ENCODE measurements at places on chromosomes 7 and 10. TPM values are rescaled to one million over a fixed set of nuclear protein-coding genes. Genes with fewer than 3 reads are reported as not detected.
A peak's percentile ranks its signal among the peaks of the same experiment; 100 is the strongest.

The OR9A2 gene
- 1.2 TPM for total RNA-seq

The RAMP3 gene
- total RNA-seq, result 103 TPM

DNA sequence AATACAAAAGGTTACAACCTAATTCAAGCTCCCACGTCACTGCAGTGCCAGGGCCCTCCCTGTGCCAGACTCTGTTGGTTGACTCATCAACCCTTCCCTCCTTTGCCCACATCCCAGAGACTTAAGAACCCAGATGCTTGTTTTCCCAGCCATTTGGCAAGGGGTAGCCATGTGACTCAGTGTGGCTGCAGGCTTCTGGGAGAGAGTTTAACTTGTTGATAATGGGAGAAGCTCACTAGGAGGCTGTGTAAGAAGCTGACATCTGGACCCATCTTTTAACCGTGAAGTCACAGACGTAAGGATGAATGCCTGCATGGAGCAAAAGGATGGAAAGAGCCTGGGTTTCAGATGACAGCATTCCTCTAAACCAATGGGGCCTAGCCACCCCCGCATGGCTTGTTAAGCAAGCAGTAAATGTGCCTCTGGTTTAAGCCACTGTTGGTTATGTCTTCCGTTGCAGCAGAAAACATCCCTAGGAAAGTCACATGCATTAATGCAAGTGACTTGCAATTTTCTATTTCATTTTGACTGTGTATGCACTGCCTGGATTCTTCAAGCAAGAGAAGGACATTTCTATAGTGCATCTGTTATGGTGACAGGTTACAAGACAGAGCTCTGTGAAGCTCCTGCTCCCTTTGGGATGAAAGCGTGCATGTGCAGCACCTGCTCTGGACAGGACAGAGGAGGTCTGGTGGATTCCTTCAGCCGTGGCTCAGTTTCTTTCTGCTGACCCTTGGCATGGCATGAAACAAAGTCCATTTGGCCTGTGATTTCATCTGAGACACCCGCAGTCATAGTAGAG, 57.5 kb upstream of the CREB5 start:
- no peak for DNase-seq

The ODAD2 gene
- total RNA-seq, result 0.33 TPM

- DNase-seq, result no peak
Measured at GRCh38 chr10:120538091-120538490, 81.1 kb downstream of the PLPP4 start.

- no peak for DNase-seq
Measured at GRCh38 chr10:37289833-37290464, 164.6 kb downstream of the ANKRD30A start.

The CACNA2D1 gene
- total RNA-seq, result 79.4 TPM

DNA sequence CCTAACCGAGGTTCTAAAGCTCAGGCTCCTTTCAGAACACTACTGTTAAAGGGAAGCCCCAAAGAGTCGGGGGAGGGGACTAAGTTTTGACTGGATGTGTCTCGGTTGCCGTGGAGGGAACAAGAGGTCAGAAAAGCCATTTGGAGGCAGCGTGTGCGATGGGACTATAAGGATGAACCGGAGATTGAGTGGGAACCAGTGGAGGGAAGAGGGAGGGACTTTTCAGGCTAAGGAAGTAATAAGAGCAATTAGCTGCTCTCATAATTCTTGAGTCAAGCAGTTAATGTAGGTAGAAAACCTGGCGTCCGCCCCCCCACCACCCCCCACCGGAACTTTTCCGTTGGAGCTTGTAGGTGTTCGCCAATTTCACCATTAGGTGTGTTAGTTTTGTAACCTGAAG, 491 bp upstream of the AKAP9 start:
- no peak for DNase-seq

DNA sequence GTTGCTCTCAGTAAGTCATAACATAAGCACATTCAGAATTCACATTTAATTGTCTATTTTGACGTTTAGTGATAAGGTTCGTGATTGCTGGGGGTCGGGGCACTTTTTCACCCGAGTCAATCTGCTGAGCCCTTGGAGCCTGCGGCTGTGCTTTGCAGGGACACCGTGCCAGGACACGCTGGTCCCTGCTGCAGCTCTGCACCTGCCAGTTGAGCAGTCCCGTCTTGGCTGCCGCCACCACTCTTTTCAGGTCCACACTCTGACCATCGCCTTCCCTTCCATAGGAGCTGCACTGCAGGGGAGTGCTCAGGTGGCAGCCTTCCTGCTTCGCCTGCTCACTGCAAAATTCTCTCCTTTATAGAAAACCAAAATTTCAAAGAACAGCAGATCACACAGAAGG, 36.4 kb downstream of the CUL1 start:
- no peak for DNase-seq

DNA sequence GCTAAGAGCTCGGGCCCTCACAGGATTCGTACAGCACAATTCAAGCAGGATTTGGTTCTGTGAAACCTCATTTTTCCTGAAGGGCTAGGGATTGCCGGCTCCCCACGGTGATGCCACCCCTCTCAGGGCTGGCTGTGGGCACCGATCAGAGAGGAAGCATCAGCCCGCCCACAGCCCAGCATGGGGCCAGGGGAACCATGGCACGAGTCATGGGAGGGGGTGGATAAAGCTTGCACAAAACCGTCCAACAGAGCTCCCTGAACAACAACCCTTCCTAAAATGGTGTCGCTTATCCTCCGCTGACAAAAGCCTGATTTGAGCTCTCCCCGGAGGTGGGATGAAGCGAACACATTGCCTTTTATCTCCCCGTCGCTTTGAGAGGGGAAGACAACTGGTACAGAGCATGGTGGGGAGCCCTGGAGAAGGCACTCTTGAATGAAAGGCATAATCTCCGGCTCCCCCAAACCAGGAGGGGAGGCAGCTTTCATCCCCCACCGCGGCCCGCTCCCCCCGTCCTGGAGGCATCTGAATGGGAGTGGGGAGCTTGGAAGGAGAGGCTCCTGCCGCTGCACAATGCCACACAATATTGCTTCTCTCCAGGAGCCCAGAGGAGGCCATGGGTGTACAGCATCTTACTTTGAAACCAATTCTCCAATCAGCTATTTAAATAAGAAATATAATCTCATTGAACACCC, 144.0 kb downstream of the RPS24 start:
- no peak for DNase-seq

The KCP gene
- total RNA-seq, result 0.33 TPM

GRCh38 chr7:31962246-31962645, 108.0 kb downstream of the PDE1C start:
- DNase-seq, result no peak

GRCh38 chr7:103593691-103594090, 147.7 kb upstream of the SLC26A5 start:
- DNase-seq, result no peak

DNA sequence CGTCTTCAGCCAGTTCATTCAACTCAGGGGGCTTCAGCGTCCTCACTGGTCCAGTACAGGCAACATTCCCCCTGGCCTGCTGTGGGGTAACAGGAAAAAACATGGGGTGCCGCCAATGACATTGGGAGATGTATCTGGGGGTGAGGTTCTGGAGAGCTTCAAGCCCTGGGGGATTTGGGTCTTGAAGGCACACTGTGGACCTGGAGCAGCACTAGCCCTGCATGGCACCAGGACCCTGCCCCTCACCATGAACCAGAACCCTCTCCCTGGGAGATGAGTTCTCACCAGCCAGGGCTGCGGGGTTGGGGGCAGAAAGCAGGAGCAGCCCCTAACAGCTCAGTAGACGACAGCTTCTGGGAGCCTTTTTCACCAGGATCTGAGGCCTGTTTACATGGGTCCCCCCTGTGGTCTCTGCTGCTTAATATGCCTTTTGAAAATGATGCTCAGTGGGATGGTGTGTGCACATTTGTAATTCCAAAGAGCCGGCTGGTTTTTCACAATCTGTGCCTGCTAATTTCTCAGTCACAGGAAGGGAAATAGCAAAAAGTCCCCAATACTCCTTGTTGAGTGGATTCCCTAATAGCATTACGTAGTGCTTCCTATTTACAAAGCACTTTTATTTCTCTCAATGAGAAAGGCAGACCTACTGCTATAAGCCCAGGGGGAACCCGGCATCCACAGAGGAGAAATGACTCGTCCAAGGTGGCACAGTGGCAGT, 509.5 kb downstream of the RPS24 start:
- no peak for DNase-seq

DNA sequence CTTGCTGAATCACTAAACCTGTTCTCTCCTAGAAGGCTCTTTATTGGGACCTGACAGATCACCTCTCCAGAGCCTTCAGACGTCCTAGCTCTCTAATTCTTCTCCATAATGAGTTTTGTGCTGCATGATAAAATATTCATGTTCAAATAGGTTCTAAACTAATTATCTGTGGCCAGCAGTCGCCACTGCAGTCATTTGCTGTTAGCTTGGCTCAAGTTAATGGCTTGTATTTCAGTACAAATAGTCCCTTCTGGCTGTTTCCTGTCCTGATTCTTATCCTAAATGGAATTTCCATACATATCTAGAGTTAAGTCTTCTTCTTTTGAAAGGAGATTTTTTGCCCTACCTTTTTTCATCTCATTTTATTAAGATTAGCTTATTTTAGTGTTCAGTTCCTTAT, 303.2 kb downstream of the EXOC4 start:
- DNase-seq, result no peak

GRCh38 chr10:97135464-97135863, 50.3 kb downstream of the SLIT1 start:
- DNase-seq, result no peak

DNA sequence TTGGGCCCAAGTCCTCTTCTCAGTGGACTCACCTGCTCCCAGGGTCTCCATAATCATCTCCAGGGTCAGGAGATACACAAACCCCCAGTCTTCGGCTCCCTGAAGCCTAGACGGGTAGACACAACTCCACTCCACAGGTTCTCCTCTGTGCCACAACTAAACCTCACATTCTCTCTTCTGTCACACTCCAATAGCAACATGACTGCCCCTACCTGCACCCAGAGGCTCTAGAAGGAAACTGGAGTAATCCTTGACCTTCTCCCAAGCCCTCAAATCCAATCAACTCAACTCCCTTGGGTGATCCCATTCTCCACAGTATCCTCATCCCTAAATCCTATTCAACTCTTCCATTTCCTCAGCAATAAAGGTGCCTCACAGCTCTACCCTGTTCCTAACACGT, 16.2 kb downstream of the HNRNPF start:
- no peak for DNase-seq

DNA sequence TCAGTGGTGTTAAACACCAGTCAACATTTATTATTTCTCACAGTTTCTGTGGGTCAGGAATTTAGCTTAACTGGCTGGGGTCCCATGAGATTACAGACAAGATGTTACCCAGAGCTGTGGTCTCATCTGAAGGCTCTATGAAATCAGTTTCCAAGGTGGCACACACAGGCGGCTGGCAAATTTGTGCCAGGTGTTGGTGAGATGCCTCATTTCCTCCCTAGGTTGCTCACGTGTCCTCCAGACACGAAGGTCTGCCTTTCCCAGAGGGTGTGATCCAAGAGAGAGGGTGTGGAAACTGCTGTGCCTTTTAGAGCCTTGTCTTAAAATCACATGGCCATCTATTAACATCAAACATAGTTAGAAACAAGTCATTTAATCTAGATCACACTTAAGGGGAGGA, 209.0 kb downstream of the JCAD start:
- DNase-seq, result no peak

The STOX1 gene
- total RNA-seq, result 8.8 TPM

The ZNF25 gene
- 13.8 TPM for total RNA-seq

GRCh38 chr10:26703096-26703495, 5.6 kb downstream of the PDSS1 start:
- DNase-seq, result no peak

GRCh38 chr7:143284591-143285469, at the start of gene TMEM139:
Gene TMEM139 (plus strand): TSS chr7:143284958. CDS start chr7:143285958, 1,000 bp downstream.
- DNase-seq, result peak; percentile 73

The SPDYE2 gene
- total RNA-seq, result not detected

The ANKRD30A gene
- 2.6 TPM for total RNA-seq

Measured in breast epithelium (tissue), 4 donors.